Inflammatory macrophage (primary cell): ENCODE measurements at places on chromosomes 2 and 18.
A peak's percentile ranks its signal among the peaks of the same experiment; 100 is the strongest.

GRCh38 chr2:108106731-108107130 lies 120.4 kb downstream of the SLC5A7 start:
- DNase-seq = no peak

DNA sequence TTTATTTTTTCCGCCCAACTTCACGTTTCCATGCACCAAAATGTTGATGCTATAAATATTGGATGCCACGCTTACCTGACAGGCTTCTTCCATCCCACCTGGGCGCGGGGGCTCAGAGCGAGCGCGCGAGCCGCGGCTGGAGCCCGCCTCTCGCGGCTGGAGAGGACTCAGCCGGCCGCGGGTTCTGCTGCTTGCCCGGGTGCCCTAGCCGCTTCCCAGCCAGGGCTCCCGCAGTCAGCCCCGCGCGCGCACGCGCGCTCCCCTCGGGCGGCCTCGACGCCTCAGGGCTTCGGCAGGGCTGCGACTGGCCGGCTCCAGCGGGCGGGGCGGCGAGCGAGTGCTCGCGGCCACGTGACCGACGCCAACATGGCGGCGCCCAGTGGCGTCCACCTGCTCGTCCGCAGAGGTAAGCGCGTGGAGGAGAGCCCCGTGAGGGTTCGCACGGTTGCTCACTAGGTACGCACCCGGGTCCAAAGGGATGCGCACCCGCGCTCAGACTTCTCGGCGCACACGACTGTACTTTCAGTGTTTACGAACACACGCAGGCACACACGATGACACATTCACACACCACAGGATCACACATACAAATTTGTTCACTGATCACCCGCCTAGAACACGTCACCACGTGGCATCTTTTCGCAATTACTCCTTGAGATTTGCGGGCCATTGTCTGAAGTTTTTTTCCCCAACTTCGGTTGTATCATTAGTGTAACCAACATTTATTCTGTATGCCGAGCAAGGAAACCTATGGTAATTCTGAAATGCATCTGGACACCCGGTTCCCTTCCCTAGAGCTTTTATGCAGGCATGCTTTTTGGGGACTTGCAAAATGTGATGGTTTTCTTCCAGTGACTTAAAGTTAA lies at the start of gene METAP1D:
Gene METAP1D, plus strand, starts transcription at position 350 of the 866 bp plus-strand sequence. Its CDS starts 17 bp downstream, at position 367.
- DNase-seq = peak; percentile 86

DNA sequence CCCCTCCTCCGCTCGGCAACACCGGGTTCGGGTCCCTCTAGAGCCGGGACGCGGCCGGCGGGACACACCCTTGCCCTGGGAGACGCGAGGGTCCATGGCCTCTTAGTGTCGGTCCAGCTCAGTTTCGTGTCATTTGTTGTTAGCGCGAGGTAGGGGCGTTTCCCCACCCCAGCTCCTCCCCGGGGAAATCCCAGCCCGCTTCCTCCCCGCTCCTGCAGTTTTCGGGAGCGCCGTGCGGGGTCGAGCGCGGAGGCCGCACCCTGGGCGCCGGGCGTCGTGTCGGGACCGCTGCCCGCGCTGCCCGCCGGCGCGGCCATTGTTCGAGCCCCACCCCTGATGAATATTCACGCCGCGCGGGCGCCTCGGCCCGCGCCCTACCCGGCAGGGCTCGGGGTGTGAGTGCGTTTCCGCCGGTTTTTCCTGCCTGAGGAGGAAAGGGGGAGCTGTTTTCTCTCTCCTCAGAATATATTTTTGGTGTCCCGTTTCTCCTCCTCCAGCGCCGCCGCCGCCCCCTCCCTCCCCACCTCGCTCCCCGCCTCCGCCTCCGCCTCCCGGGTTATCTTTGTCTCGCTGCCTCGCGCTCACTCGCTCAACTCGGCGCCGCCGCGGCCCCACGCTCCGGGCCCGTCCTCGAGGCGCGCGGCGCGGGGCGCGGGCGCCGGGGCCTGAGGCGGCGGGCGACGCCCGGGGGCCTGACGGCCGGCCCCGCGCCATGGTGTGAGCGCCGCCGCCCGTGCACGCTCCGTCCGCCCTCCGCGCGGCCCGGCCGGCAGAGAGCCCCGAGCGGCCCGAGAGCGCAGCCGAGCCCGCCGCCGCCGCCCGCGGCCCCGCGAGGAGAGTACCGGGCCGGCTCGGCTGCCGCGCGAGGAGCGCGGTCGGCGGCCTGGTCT lies at the start of gene MAP4K4:
Gene MAP4K4, plus strand, starts transcription at position 584 of the 890 bp plus-strand sequence. CDS start 374 bp downstream, outside the sequence.
- peak; percentile 67 for DNase-seq

DNA sequence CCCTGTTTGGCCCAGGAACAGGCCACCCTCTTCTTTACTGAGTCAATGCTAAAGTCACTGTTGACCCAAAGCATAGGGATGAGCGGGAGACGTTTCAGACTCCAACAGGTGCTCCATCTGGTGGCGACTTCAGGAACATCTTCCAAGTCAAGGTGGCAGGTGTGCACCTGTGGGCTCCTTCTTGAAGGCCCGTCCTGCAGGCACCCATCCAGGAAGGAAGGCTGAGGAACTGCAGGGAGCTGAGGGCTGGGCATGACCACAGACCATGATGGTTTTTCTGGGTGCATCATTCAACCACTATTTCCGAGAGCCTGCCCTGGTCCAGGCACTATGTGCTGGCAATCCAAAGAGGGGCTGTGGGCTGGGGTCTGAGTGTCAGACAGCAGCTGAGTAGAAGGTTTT lies 142.8 kb downstream of the NDUFA10 start:
- peak; percentile 42 for DNase-seq

GRCh38 chr2:11539317-11540147 lies 5.7 kb downstream of the GREB1 start:
- no peak for DNase-seq

DNA sequence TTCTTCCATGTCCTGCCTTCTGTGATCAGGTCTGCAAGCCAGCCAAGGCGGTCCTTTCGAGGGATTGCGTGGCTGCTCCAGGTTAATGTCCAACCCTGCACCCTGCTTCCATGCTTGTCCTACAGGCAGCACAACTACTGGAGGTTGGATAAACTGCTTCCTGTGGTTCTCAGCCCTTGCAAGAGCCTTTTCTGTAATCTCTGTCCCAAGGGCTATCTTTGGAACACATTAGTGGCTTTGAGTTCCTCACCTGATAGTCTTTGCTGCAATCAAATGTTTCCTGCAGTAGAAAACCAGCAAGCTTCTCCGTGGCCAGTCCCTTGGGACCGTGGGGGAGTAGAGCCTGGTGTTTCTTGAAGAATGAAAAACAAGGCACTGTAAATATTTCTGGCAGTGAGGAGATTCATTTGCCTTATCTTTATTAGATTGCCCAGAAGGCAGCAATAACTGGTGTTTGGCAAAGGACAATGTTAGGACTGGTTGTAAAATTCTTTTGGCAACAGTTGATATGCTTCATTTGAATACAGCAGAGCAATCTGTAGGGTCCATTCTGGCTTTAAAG lies 214.4 kb downstream of the FHOD3 start:
- DNase-seq = no peak

GRCh38 chr2:44772669-44773378 lies 168.7 kb upstream of the SIX3 start:
- DNase-seq = no peak
